AG10803 (cell line): ENCODE measurements at places on chromosomes 7 and 10.
A peak's percentile ranks its signal among the peaks of the same experiment; 100 is the strongest.

DNA sequence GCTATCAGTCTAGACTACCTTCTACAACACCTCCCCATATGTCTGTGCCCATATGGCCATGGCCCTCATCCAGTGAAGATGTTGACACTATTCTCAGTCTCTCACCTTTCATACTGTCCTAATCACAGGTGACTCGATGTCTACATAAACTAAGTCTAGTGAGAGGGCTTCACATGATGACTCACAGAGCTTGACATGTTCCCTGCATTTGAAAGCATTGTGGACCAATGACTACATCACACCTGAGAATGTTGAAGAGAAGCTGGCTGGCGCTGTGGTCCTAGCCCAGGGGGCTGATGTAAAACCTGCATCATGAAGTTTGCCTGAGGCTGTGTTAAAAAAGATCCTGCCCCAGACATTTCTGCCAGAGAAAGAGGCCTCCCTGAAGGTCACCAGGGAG lies 167.2 kb downstream of the NPSR1 start:
- DNase-seq = no peak

DNA sequence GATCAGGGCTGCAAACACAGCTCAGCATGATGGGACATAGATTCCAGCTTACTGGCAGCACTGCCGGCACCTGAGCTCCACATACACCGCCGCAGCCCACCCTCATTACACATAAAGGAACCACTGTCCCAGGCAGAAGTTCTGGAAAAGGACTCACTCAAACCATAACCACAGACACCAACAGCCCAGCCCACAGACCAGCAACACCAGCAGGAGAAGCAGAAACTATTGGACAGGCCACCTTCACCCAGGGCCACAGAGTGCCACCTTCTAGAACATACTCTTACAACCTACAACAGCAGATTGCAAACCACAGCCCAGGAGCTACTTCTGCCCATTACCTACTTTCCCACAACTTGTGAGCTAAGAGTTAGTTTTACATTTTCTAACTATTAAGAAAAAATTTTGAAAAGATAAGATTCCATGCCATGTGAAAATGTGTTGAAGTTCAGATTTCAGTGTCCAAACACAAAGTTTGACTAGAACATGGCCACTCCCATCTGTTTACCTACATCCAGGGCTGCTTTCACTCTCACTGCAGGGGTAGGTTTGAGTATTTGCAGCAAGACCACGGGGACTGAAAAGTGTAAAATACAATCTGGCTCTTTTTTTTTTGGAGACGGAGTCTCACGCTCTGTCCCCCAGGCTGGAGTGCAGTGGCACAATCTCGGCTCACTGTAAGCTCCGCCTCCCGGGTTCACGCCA lies 153.0 kb downstream of the TNS3 start:
- DNase-seq = no peak

DNA sequence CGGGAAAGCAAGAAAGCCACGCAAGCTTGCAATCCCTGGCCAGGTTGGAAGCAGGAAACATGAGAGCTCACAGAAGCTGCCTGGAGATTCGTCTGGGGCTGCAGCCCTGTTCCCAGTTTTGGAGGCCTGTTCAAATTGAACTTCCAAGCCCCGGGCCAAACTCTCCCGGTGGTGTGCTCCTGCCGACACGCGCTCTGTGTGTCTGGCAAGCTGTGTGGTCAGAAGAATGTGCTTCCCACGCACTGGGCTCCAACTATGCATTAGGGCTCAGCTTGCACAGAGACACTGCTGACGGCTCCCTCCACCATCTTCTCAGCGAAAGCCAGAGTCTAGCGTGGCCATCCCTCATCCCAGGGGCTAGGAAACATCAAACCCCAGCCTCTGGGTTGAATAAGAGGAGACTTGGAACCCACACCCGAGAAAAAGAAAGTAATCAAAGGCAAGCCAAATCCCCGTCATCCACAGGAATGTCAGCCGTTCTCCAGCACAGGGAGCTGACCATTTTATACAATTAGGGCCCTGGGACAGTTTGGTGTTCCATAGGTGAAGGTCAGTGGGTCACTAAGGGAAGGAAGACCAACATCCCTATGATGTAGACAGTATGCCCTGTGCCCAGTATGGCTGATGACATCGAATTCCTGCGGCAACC lies 107.2 kb downstream of the FGFR2 start:
- peak; percentile 13 for DNase-seq

DNA sequence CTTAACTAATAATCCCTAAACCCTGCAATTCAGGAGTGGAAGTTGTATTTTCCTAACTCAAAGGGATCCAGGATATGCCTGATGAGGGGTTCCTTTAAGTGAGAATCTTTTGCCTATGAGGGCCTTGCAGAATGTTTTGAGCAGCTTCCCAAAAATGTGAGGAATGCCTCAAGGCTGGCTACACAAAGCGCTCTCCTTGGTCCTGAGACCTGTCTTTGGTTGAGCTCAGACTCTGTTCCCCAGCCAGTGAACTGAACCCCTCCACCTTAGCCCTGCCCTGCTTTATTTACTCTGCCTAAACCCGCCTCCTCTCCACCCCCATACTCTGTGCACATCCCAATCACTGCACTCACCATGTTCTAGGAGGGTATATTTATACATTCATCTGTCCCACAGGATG lies 108.6 kb downstream of the NRCAM start:
- peak; percentile 58 for DNase-seq

DNA sequence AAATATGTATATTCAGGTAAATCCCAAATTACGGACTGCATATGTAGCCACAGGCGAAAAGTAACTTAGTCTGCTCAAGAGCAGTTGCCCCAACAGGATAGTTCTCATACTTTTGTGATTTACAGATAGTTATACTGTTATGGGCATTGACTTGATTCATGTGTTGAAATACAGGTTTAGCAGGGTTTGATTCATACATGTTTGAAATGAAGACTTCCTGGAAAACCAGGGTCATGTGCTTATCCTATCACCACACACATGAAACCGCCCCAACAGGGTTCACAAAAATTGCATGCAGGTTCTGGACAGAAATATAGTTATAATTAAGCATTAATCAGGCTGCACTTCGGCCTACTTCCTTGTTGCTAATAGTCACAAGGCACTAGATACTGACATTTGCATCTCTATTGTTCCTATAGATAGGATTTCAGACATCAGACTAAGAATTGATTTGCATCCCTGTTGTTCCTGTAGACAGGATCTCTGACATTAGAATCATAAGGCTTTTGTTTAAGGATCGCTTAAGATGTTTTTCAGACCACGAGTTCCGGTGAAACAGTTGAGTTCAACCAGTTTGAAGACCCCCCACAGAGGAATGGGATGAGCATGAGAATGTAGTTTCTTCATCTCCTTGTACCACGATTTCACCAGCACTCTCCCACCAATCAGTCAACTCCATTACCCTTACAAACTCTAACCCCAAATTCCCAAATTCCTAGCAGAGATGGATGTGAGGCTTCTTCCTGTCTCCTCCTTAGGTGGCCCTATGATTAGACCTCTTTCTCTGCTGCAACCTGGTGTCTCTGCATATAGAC lies 2.0 kb upstream of the ZNF398 start:
- DNase-seq = no peak

DNA sequence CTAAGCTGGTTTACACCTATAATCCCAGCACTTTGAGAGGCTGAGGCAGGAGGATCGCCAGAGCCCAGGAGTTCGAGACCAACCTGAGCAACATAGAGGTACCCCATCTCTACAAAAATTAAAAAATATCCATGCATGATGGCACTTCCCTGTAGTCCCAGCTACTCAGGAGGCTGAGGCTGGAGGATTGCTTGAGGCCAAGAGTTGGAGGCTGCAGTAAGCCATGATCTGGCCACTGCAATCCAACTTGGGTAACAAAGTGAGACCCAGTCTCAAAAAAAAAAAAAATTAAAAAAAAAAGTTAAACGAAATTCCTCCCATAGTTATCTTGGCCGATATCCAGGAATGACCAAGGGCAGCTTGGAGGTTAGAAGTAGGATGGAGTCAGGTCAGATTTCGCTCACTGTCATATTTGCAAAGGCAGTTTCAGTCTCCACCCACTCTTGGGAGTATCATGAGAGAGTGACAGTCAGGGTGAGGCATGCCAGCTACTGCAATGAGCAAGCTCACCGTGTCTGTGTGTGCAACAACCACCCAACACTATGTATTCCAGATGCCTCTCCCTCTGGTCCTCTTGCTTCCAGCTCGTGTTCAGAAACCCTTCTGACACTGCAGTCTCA lies 6.0 kb upstream of the ZDHHC4 start:
- DNase-seq = no peak

GRCh38 chr10:97542169-97543024 lies 30.2 kb upstream of the ANKRD2 start:
- peak; percentile 87 for DNase-seq

- no peak for DNase-seq
Observed at GRCh38 chr7:29826904-29827303, 20.6 kb downstream of the WIPF3 start.

DNA sequence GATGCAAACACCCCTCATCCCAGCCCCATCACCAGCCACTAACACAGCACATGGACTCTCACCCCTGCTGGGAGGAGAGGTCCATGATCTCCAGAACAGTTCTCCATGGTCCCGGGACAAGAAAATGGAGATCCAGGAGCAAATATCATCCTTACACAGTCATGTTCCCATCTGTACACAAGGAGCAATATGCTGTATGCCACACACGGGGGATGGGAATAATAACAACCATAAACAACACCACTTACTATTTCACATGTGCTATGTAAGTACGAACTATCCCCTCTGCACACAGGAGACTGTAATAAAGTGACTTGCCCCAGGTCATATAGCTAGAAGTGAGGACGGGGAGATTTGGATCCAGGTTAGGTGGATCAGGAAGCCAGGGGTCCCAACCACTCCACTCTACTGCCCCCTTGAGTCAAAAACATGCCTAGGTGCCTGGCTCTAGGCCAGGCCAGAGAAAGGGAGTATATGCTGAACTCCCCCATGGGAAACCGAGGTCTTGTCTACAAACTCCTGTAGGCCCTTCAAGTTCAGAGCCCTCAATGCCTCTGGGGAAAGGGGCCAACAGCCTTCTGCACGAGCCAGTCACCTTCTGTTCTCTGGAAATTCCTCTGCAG lies 34.1 kb downstream of the LRRC20 start:
- DNase-seq = peak; percentile 13

- no peak for DNase-seq
Observed at GRCh38 chr10:14326581-14326980, 4.1 kb downstream of the FRMD4A start.

- peak; percentile 14 for DNase-seq
Observed at GRCh38 chr10:100912013-100912604, 654 bp upstream of the SLF2 start.

- DNase-seq = no peak
Observed at GRCh38 chr10:128627811-128628210, 501.6 kb upstream of the MKI67 start.

- peak; percentile 10 for DNase-seq
Observed at GRCh38 chr10:75617485-75618155, 186.2 kb downstream of the LRMDA start.

GRCh38 chr7:30147223-30147622 lies 12.4 kb downstream of the MTURN start:
- no peak for DNase-seq

DNA sequence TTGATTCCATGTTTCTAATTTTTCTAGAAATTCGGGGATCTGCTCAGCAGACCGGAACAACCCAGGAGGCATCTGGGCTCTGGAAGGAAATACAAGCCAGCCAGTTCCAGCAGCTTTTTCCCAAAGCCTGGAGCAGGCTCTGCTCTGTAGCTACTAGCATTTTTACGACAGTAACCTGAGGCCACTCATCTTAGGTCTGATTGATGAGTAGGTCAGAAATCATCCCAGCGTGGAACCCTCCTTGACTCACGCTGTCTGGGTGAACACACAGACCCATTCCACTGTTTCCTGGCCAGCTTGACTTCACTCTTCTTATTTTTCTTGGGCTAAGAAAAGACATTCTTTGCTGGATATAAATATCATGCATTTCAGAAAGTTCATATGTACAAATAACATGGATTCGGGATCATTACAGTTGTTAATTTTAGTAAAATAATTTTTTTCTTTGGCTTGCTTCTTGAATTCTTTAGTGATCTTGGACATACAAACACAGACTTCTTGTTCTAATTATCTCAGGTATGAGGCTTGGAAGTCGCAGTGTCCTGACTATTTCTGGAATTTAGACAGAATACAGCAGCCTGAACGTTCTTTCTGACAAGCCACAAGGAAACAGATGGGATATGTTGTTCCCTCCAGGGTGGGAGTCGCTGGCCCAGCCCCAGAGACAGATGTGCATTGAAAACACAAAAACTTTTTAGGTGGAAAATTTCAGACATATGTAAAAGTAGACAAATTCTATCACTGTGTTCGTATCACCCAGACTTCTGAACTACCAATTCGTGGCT lies 54.6 kb upstream of the PITRM1 start:
- peak; percentile 93 for DNase-seq

DNA sequence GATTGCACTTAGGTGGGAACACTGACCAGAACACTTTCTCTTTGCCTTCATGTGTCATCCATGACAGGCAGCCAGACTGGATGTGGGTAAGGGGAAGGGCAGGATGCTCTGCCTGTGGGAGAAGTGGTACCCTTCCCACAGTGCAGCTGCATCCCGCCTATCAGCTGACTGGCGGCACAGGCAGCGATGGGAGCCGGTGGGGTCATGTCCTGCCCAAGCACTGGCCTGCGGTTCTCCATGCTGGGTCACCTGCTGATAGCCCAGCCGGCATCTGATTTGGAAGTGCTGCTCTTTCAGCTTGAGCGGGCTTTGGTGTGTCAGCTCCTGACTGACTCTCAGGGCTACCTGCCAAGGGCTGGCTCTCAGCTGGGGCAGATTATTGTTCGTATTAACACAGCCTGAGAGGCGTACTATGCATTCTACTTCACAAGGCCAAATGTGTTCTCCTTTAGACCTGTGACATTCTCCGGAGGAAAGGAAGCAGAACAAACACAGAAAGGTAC lies 105.2 kb upstream of the PDLIM1 start:
- DNase-seq = no peak

- DNase-seq = peak; percentile 27
Observed at GRCh38 chr10:119608316-119609155, 11.8 kb upstream of the TIAL1 start.

- no peak for DNase-seq
Observed at GRCh38 chr7:115085421-115085820, 163.5 kb downstream of the MDFIC start.

DNA sequence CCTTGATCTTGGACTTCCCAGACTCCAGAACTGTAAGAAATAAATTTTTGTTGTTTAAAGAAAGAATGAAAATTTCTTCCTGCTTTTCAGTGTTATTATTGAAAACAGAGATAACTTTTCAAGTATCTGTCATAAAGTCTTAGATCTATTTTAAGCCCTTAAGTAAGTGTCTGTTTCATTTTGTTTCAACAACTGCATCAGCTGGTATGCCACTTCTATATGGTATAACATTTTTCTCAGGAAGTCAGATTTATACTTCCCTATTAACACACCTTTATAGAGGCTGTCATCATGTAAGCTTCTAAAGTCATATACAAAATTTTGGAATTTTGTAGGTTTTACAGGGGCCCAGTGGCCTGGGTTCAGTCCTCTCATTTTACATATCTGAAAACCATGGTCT lies 24.4 kb downstream of the RALA start:
- no peak for DNase-seq

- no peak for DNase-seq
Observed at GRCh38 chr7:129678606-129679005, 67.1 kb downstream of the NRF1 start.
